ENCODE measurements at places on chromosomes 1 and 21.

DNA sequence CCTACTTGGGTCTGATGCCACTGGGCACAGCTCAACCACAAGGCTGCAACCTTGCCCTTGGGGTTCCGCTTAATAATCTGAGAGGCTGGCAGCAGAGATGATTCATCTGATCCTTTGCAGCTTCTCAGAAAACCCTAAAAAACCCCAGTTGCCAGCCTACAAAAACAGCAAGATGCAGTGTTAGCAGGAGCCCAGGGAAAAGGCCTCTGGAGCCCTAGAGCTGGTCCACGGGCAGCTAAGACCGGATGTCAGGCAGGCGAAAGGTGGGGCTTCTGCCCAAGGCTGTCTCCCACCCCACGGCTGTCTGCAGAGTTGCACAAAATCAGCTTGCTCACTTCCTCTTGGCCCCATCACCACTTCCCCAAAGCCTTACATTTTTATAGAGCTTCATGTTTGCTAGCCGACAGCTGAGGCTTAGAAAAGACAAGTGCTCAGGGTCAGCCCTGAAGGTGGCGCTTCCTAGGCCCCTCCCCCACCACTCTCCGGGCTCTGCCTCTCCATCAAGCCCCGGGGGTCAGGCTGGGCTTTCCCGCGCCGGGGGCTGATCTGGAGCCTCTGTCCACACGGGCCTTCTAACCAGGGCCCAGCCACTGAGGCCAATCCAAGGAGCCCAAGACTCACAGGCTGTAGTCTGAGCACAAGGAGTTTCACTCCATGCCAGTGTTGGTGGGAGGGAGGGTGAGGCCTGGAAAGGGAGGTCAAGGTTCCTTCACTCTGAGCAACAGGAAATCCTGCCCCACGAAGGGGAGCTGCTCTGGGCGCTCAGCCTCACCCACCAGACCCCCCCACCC lies 4.2 kb upstream of the ADORA3 start:
- no peak for DNase-seq

- no peak for DNase-seq
Observed at GRCh38 chr1:217985641-217986040, 299.5 kb upstream of the RRP15 start.

DNA sequence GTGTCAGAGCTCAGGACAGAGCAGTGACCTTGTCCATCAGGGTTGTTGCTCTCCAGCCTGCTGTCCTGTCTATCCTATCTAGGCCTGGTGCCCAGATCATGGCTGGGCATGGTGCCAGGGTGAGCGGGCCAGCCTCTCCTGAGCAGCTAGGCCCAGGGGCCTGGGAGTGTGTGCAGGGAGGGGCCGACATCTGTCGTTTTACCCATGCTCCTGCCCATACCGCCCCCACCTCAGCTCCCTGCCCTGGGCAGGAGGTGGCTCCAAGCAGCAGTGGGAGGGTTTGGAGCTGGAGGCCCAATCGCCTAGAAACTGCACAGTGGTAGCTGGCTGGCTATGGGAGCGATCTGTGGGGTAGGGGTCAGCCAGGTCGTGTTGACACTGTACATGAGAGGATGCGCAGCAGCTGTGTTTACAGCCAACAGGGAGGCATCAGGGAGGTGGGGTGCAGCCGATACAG lies 6.5 kb downstream of the INSRR start:
- DNase-seq = peak; percentile 95

DNA sequence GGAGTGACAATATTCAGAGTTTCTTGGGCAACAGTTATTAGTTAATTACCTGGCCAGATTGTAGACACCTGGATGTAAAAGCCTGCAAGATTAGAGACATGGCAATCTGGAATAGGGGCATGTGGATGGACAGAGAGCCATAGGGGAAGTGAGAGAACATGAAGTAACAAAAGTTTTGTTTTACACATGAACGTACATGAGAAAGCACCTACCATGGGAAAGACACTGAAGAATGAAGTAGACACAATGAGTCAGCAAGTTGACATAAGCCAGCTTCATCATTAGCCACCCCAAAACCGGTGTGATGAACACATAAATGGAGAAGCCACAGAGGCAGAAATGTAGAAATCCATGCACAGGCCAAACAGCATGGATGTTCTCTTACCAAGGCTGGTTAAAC lies 462.1 kb upstream of the C1orf87 start:
- DNase-seq = no peak

DNA sequence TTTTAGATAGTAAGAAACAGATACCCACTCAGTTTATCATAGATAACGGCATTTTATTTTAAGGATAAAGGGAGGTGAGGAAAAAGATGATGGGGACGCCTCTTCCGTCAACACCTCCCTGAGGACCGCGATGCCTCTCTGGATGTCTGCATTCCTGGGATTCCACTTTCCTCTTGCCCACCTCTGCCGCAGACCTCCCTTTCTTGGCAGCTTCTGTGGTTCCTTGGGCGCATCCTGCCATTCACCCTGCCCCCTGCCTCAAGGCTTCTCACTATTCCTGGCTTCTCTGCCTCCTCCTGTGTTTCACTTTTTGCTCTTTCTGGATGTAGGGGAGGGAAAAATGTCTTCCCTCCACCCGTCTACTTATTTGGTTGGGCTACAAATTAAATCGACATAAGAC lies 19.9 kb downstream of the HUNK start:
- no peak for DNase-seq

DNA sequence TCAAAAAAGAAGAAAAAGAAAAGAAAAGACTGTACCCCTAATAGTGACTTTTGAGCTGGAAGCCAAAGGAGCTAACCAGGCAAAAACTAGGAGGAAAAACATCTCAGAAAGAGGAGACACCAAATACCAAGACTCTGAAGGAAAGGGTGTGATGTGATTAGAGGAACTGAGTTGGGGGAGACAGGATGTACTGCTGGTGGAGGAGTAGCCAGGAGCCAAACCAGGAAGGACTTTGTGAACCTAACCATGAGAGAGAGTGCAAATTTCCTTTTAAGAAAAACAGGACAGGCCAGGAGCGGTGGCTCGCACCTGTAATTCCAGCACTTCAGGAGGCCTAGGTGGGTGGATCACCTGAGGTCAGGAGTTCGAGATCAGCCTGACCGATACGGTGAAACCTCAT lies 4.1 kb upstream of the RBP7 start:
- DNase-seq = no peak

DNA sequence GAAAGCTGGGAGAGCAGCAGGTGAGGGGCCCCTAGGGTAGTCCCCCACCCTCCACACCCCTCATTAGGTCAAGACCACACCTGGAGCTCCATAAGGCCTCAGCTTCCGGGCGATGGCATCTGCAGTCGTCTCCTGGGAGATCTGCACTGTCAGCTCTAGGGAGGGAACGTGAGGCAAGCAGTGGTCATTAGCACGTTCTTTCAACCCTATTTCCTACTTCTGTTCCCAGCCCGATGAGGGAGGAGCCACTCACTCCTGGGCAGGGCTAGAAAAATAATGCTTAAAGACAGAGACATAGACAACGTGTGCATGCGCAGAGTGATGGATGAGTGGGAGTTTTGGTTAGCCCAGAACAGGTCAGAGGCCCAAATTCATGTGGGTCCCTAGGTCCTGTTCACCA lies 9.7 kb downstream of the KDF1 start:
- DNase-seq = no peak

- no peak for DNase-seq
Observed at GRCh38 chr1:82836213-82836972, 1035.7 kb downstream of the ADGRL2 start.

- DNase-seq = no peak
Observed at GRCh38 chr1:56363007-56363770, 216.2 kb downstream of the PLPP3 start.

DNA sequence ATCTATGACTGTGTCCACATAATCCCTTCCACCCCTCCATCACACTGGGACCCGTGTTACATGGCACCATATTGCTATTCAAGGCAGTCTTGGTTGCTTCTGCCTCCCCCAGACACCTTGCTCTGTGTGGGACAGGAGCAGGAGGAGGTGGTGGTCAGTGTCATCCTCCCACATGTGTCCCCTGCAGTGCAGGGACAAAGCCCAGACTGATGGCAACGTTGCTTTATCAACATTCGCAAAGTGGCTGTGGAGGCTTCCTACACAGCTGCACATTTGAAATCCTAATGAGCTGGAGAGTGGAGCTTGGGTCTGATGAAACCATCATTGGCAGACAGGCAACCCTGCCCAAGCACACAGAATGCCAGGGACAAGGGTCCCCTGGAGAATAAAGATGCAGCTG lies 26.2 kb downstream of the TRIM67 start:
- no peak for DNase-seq

- DNase-seq = no peak
Observed at GRCh38 chr1:118481126-118481525, 296.1 kb upstream of the SPAG17 start.

- DNase-seq = no peak
Observed at GRCh38 chr1:37473431-37474045, 842 bp upstream of the ZC3H12A start.

GRCh38 chr1:8985915-8986813 lies 40.1 kb downstream of the SLC2A7 start:
- no peak for DNase-seq

DNA sequence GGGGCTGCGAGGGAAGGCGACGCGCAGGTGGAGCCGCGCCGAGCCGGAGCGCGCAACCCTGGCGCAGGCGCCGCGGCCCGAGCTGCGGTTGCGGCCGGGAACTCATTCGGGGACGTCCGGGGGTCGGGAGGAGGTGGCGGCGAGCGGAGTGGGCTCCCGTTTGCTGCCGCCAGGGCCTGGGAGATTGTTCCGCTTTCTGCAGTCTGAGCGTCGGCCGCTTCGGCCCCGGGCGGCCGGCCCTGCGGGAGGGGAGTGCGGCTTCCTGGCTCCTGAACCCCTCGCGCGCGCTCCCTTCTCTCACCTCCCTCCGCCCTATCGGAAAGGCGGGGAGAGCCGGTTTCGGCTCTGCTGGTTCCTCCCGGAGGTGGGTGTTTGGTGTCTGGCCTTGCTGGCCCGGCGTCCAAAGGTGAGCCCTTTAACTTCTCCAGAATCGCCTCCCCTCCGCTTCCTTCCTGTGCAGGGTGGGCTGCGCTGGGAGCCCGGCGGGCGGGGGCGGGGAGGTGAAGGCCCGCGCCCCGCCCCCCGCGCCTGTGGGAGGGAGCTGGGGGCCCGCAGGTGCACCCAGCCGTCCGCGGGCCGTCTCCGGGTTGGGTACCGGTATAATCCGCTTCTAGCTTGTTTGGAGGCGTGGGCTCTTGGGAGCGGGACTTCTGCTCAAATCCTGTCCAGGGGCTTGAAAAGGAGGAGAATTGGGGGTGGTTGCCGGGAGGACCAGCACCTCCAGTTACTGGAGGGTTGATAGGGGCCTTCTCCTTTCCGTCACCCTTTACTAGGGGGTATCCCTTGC lies 683 bp downstream of the LRRC8D start:
- no peak for DNase-seq

GRCh38 chr1:24102961-24103360 lies 9.0 kb downstream of the MYOM3 start:
- DNase-seq = no peak

GRCh38 chr21:37874904-37875780 lies 41.1 kb downstream of the KCNJ6 start:
- no peak for DNase-seq

DNA sequence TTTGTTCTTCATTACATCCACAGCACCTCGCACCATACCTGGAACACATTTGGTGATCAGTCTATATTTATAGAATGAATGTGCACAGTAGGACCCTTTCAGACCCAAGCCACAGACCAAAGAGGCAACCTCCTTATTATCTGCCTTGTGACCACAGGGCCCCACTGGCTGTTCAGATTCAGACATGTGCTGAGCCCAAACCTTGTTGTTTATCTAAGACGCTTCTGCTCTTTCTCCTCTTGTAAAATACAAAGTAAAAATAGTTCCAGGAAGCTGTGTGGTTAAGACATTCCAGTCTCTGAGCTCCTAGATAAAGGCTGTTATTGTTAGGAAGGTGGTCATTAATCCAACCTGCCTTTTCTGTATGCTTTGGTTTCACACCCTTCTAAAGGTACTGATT lies 3.6 kb upstream of the SCMH1 start:
- DNase-seq = no peak

GRCh38 chr1:230010603-230011332 lies 56.3 kb upstream of the GALNT2 start:
- DNase-seq = no peak
